GM13976 (cell line): ENCODE measurements at places on chromosomes 16 and 17.
A peak's percentile ranks its signal among the peaks of the same experiment; 100 is the strongest.

DNA sequence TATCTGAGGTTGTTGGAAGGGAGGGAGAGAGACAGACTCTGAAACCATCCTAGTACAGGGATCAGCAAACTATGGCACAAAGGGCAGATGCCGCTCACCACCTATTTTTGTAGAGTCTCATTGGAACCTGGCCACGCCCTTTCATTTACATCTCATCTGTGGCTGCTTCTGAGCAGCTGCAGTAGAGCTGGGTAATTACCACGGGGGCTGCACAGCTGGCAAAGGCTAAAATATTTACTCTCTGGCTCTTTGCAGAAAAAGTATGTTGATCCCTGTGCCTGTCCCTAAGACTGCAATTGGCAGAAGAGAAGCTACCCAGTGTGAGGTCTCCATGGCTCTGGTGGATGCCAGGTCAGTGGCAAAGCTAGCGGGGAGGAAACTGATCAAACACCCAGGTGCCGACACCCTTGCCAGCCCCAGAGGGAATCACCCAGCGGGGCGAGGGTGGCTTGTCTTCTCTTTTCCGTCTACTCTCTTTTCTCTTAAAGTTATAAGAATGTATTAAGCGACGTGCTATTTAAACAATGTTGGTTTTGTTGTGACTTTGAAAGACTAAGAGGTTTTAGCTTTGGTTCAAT, 14.0 kb downstream of the CEP295NL start:
- no peak for DNase-seq

GRCh38 chr17:46192189-46192438, 1.1 kb downstream of the KANSL1 start:
- no peak for DNase-seq

DNA sequence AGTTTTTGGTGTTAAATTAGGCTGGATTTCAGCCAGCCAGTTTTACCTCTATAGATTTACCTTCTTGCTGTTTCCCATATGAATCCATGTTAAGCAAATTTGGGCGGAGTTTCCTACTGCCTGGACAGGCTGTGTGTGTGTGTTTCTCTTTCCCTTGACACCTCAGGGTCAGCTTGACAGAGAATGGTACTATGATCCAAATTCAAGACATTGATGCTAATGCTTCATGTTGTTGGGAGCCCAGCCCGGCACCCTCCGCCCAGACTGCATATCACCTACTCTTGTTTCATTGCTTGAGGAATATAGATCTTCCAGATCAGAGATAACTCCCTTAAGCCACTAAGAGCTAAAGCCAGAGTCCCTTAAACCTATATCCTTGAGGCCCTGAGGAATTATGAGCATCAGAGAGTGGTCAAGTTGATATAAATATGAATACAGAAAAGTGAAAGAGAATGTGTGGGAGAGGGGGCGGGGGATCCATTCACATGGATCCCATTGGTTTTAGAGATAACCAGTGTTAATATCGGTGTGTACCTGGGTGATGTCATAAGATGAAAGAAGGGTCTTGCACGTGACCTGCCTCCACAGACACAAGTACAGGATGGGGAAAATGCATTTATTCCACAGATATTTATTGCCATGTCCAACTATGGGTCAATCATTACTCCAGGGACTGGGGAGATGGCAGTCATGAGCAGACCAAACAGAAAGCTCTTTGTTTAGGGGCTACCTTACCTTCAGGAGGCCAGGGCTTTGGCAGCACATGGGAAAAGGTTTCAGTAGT, 69.7 kb downstream of the WIPI1 start:
- DNase-seq = no peak

GRCh38 chr16:4376893-4377572, 5.4 kb downstream of the VASN start:
- no peak for DNase-seq

DNA sequence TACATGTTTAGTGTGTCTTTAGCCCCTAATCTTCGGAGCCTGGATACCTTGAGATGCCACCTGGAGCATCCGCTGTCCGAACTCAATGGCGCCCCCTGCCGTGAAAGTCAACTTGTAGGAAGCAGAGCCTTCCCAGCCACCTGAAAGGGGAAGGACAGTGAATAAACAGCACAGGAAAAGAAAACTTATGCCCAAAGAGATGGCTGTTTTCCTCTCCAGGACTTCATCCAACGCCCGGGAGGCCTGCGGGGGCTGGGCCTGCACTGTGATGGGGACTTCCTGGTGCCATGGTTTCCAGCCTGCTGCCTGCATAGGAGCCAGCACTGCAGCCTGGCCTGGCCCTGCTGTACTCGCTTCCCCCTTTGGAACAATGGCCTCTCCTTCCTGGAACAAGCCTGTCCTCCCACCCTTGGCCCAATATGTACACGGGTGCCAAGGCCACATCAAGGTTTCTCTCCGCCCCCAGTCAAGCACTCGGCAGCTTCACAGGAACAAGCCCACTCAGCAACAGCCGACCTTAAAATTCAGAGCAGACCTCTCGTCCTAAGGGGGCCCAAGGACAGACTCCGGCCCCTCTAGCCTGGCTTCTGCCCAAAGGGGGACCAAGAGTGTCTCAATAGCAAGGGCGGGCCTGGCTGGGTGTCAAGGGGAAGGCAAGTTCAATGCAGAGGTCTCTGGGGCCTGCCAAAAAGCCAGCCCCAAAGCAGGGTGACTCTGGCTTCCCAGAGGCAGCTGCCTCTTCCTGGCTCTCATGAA, 4.5 kb upstream of the UNC13D start:
- peak; percentile 72 for DNase-seq

- DNase-seq = no peak
Measured at GRCh38 chr17:69499318-69499717, 84.8 kb downstream of the MAP2K6 start.

GRCh38 chr16:85543536-85543935, 69.6 kb upstream of the GSE1 start:
- no peak for DNase-seq

- peak; percentile 75 for DNase-seq
Measured at GRCh38 chr16:8936421-8936820, 27.3 kb downstream of the USP7 start.

GRCh38 chr16:68275611-68276191, 11.4 kb downstream of the SLC7A6 start:
- DNase-seq = peak; percentile 66
